ENCODE measurements at places on chromosomes 1 and 21.

- DNase-seq, result no peak
These were observed 29.7 kb downstream of the NPHP4 start for GRCh38 chr1:5962265-5963105.

DNA sequence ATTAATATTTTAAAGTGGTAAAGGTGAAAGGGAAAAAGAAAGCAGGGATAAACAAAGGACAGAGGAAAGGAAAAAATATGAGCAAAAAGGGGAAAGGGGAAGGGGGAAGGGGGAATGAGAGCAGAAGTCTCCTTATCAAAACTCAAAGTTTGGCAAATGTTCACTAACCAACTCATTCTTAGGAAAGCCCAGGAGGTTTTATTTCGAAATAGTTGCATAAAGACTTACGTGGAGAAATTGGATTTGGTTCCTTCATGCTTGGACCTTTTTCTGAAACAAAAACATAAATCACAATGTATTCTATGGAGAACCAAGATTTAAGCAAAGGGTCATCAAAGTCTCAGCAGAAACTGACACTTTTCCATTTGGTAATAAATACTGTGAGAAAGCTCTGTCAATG lies 188.1 kb downstream of the TGFBR3 start:
- DNase-seq, result no peak

GRCh38 chr1:147542569-147542897 lies 1.2 kb downstream of the BCL9 start:
- DNase-seq, result no peak

GRCh38 chr1:39538531-39539251 lies 37.9 kb downstream of the PABPC4 start:
- DNase-seq, result no peak

DNA sequence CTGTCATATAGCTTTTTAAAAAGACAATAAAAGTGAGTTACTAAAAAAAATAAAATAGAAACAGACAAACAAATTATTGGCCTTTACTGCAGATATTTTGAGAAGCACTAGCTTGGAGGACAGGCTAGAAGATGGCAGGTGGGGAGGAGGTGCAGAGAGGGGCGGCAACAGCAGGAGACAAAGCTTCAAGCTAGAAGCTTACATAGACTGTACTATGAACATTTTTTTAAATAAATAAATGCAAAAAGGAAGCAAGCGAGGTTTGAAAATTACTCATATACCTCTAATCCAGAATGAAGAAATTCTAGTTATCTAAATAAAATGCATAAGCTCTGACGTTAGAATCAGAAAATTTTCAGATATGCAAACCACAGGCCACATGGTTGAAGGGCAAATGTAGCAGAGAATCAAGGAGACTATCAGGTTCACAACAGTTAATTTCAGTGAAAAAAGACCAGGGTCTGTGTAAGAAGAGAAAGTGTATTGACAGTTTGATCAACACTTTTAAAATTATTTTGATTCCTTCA lies 54.9 kb downstream of the NRIP1 start:
- no peak for DNase-seq

- no peak for DNase-seq
These were observed 119.7 kb downstream of the C1orf21 start for GRCh38 chr1:184506481-184506880.

DNA sequence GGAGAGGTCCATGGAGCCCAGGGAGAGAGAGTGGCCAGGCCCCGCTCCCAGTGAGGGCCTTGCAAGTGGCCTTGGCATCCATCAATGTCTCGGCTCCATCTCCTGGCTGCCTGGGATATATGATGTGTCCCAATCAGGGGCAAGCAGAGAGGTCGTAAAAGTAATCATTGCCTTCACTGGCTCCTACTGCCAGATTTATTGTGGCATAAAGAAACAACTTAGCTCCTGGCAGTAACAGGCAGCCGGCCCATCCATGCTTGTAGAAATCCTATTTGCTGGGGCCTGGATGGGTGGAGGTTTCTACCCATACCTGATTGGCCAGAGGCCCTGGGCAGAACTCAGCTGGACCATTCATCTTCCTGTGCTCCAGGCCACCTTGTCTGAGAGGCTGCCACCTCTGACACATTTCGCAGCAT lies 272.6 kb downstream of the MATN1 start:
- peak; percentile 22 for DNase-seq

DNA sequence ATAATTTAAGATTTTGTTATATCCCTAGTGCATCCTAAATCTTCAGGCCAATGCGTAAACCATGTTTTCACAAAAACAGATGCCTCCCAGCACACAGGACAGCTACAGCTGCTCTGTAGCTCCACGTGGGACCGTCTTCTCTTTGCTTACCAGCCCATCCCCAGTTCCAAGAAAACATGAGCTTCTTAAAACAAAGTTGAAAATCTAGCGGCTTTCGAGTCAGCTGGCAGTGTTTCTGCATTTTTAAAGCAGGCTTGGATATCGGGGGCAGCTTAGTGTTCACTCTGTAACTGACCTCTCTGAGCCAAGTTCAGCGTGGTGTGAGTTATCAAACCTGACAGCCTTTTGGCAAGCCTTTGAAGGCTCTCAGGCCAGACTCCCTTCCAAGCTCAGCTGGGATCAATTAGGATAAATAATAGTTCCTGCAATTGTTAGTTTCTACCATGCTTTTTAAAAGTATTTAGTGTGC lies 881.5 kb downstream of the LTN1 start:
- DNase-seq, result peak; percentile 83

DNA sequence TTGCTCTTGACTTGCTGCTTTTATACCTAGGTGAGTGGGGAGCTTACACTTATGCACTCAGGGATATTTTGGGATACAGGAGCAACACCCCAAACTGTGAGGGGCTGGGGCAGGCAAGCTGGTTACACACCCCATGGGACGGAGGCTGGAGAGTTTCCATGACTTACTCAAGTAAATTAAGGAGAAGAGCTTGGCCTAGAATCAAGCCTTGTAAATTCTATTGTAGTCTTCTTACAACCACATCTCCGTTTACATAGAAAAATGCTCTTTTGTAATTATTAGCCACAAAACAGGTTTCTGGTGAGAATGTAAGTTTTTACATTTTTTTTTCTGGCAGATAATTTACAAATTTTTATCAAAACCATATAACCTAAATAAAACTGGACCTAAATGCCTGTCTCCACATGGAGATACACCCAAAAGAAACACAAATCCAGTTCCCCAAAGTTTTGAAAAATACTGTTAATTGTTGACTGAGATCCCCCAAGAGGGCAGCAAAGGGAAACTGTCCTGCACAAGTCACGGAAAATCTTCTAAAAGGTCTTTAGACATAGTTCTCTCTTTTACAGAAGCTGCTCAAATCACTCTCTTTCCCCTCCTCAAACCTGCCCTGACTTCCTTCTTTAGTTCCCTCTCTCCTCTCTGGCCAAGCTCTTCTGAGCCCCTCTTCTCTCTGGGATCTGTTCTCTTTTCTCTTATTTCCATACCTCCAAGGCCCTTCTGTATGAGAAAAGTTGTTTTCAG lies 134.0 kb downstream of the HIVEP3 start:
- DNase-seq, result no peak

DNA sequence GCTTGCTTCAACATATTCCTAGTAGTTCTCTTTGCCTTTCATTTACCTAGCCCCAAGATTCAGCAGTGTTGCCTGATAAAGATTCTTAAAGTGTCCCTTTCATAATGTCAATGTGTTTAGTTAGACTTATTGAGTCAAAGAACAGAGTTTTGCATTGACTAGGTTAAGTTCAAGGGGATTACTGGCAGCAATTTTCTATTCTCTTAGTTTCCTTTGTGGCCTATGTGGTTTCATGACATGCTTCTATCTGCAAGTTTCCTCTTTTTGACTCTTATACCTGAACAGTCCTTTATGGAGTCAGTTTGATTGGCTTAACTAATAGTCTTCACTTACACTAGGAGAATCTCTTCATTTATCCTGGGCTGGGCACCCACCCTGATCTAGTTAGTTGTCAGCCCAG lies 151.3 kb downstream of the ADGRL4 start:
- no peak for DNase-seq

GRCh38 chr1:199859491-199859933 lies 168.0 kb upstream of the NR5A2 start:
- no peak for DNase-seq

GRCh38 chr1:201016211-201016651 lies 7.3 kb downstream of the KIF21B start:
- no peak for DNase-seq

DNA sequence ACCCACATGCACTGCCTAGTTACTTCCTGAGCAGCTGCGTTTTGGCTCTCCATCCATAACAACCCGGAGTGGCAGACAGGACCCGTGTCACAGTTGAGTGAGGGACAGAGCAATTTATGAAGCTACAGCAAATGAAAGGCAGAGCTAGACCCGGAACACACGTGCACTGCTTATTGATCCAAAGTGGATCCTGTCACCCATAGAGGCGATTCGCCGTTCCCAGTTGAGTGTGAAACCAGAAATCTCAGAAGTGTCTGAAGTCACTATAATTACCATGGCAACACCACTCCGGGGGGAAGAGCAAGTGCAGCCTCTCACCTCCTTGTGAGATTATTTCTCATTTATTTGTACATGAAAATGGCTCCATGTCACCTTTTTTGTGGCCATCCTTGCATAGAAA lies 365.2 kb downstream of the DSCAM start:
- no peak for DNase-seq

- no peak for DNase-seq
These were observed 126.1 kb downstream of the CACHD1 start for GRCh38 chr1:64595871-64596515.

- no peak for DNase-seq
These were observed 17.9 kb downstream of the SFT2D2 start for GRCh38 chr1:168243636-168244212.

- no peak for DNase-seq
These were observed 65.3 kb upstream of the CNN3 start for GRCh38 chr1:94992161-94992560.

GRCh38 chr1:73744985-73745384 lies 453.0 kb downstream of the LRRIQ3 start:
- no peak for DNase-seq

DNA sequence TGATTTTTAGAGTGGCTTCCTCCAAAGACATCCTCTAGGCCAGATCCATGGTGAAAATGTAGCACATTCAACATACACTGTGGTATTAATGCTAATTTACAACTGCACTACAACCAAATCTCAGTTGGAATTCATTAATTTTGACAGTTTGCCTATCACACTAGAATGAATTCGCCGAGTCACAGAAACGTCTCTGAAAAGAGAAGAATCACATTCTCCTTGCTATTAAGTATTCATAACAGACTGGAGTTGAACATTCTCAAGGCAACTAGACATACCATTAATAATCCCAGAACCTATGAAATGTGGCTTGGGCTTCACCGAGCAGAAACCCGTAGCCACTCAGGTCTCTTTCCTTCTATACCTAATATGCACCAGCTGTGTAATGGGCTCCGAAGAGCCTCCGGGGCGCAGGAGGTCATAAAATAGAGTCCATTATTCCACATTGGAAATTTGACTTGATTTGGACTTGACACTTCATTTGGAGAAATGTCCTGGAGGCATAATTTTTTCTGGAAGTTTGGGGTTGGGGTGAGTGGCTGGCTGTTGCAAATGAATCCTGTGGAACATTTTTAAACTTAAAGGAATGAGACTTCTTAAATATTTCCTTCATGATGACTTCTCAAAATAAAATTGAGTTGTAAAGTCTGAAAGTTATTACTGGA lies 117.1 kb downstream of the DSCAM start:
- no peak for DNase-seq

DNA sequence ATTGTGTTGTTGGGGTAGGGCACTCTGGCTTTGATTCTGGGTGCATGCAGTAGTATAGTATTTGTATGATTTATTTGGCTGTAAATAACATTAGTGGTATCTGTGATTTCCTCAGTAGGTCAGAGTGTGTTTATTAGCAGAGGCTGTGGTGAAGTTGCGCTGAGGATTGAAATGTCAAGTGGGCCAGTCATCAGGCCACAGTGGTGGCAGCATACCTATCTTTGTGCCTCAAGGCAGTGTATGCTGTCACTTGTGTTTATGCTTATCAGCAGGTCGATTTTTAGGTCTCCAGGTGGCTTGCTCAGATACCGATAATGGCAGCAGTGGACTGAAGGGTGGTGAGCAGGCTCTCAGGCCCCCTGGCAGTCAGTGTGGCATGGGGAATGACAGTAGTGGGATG lies 11.3 kb downstream of the LY9 start:
- no peak for DNase-seq

GRCh38 chr1:23489842-23490241 lies 5.9 kb upstream of the ASAP3 start:
- no peak for DNase-seq

DNA sequence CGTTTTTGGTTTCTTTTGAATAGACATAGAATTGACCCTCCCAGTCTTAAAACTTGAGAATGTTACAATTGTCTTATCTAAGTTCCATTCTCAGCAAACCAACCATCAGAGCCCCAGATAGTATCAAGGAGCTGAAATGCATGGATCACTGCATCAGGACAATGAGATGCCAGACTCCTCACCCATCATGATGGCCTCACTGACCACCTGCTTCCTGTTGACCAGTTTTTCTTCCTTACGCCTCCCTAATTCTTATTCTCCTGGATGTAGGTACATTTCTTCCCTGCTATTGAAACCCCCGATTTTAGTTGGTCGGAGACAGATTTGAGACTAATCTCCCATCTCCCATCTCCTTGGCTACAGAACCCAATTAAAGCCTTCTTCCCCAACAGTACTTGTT lies 17.7 kb downstream of the MATN1 start:
- DNase-seq, result no peak

DNA sequence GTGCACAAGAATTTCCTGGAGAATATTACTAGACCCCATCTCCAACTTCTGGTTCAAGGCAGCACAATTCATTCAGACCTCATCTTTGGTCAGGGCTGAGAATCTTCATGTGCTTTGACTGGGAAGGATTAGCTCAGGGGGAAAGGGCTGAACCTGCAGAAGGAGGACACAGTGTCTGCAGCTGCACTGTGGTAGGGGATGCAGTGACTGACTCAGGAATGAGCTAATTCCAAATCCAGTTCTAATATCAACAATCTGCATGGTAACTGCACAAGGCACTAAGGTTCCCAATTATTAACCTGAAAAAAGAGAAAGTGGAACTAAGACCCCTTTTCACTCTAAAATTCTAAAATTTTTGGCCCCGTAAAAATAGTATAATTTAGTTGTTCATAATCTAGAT lies 31.6 kb downstream of the TTLL7 start:
- no peak for DNase-seq

GRCh38 chr1:204475656-204476432 lies 18.8 kb downstream of the PIK3C2B start:
- DNase-seq, result no peak

DNA sequence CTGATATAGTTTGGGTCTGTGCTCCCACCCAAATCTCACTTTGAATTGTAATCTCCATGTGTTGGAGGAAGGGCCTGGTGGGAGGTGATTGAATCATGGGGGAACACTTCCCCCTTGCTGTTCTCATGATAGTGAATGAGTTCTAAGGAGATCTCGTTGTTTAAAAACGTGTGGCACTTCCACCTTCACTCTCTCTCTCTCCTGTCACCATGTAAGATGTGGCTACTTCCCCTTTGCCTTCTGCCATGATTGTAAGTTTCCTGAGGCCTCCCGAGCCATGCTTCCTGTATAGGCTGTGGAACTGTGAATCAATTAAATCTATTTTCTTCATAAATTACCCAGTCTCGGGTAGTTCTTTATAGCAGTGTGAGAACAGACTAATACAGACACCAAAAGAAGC lies 40.4 kb downstream of the FRRS1 start:
- no peak for DNase-seq
